ENCODE measurements at places on chromosomes 5 and 9.

DNA sequence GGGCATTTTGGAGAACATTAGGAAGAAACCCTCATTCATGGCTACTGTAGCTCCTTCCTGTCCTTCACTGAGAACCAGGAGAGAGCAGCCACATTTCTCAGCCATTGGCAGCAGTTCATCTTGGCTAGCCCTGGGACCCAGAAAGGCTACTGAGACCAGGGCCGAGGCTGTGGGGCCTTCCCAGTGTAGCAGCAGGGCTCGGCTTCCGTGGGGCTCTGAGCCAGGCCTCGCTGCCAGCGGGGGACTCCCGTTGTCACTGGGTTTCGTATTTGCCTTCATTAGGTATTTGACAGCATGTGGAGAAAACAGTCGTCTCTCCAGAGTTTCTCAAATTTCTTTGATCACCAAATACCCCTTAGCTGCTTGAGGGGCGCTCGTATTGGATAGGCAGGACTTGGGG lies 37.3 kb upstream of the PRDM12 start:
- no peak for DNase-seq

- no peak for DNase-seq
These were observed 11.9 kb downstream of the LCN9 start for GRCh38 chr9:135674977-135675376.

- DNase-seq = no peak
These were observed 149.1 kb upstream of the TRPM3 start for GRCh38 chr9:71270554-71270953.

DNA sequence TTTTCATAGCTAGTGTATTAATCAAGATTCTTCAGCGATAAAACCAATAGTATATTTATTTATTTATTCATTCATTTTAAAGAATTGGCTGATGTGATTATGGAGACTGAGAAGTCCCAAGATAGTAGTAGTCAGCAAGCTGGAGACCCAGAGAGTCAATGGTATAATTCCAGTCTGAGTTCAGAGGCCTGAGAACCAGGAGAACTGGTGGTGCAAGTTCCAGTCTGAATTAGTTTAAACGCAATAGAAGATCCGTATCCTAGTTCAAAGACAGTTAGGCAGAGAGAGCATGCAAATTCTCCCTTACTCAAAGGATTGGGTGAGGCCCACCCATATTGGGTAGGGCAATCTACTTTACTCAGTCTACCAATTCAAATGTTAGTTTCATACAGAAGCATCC lies 364.2 kb upstream of the RPS23 start:
- no peak for DNase-seq

DNA sequence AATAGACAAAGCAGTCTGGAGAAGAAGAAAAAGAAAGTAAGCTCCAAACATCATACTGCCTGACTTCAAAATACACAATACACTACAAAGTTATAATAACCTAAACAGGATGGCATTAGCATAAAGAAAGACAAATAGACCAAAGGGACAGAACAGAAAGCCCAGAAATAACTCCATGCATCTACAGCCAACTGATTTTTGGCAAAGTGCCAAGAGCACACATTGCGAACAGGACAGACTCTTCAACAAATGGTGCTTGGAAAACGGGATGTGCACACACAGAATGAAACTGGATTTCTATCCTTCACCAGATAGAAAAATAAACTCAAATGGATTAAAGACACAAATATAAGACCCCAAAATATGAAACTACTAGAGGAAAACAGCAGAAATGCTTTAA lies 66.6 kb upstream of the SPATA31E1 start:
- peak; percentile 12 for DNase-seq

- no peak for DNase-seq
These were observed 232.5 kb downstream of the ARRDC3 start for GRCh38 chr5:91150636-91151035.

DNA sequence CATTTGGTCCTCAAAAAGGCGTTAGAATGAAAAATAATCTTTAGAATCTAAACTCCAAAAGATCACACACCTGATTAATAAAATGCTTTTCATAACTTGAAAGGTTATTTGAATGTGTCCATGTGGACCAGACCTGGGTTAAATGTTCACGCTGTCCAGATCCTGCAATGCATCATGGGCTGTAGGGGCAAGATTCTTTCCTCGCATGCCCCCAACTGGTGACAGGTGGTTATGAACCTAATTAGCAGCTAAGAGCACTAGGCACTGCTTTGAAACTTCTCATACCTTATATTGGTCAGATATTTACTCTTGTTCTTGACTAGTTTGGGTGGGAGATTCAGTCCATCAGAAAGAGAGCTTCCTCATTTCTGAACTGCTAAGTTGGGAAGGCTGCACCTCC lies 19.3 kb upstream of the PIP5K1B start:
- no peak for DNase-seq

GRCh38 chr5:157801-158200 lies 33.5 kb upstream of the LRRC14B start:
- DNase-seq = no peak

DNA sequence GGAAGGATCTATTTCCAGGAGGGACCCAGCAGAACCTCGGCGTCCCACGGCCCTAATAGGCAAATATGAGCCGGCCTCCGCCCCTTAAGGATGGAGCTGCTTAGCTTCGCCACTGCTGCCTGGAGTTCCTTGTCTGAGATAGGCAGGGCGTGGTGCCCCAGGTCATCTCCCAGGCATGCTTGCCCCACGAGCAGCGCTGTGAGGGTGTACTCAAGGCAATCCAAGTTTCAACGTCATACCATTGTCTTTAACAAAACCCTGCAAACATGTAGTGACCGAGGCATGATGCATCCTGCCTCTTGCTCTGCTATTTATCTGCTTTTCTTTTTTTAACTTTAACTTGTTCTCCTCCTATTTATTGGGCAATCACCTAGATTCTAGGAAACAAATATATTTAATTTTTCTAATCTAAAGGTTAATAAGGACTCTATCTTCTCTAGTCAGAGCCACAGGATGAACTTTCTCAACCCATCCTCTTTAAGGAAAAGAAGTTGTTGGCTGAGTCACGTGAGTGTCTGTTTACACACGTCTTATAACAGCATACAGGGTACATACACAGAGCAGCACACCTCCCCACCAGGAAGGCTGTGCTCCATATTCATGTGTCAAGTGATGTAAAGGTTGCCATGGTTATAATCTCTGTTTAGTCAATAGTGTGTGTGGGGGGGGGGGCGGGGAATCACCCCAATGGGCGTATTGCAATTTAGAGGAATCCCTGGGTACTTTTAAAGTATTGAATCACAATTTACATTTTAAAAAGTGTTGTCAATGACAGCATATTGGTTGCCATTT lies 27.3 kb upstream of the ZSWIM6 start:
- no peak for DNase-seq

- no peak for DNase-seq
These were observed 1.9 kb downstream of the MIGA2 start for GRCh38 chr9:129038109-129038852.

GRCh38 chr5:24161559-24161958 lies 483.2 kb downstream of the CDH10 start:
- DNase-seq = no peak

- DNase-seq = no peak
These were observed 524 bp downstream of the CYFIP2 start for GRCh38 chr5:157266286-157267007.

DNA sequence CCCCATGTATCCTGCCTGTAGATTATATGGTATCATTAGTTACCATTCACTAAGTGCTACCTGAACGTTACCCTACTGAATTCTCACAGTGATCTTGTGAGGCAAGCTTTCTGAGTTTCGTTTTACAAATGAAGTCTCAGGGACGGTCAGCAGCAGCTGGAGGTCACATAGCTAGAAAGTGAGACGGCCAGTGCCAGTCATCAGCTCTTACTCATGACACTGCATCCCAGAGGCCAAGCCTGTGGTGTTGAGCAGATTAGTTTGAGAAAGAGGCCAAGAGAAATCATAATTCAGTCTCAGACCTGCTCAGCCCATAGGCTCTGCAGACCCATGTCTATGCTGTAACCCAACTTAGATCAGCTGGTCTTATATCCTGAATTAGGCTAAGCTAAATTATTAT lies 95.7 kb upstream of the EGFLAM start:
- DNase-seq = no peak

DNA sequence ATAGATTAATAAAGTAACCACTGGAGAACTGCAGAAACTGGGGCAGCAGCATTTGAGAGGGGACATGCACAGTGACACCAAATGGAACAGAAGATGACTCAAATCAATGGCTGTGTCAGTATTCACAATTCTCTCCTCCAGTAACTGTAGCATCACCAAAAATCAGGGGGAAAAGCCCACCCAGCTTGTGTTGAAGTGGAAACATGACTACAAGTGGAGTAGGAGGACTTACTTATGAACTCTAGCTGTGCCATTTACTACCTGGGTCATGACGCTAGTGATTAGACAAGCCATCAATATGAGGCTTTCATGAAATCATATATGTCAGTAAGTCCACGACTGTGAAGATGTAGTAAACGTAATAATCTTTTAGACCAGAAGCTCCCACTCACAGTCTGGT lies 199.8 kb upstream of the PTGER4 start:
- no peak for DNase-seq

- no peak for DNase-seq
These were observed 9.1 kb downstream of the SLC22A5 start for GRCh38 chr5:132378580-132378979.

GRCh38 chr9:120478208-120478607 lies 101.8 kb downstream of the CDK5RAP2 start:
- no peak for DNase-seq

- no peak for DNase-seq
These were observed 22.8 kb upstream of the RGMB start for GRCh38 chr5:98750693-98751092.

- DNase-seq = no peak
These were observed 423 bp upstream of the ABCA2 start for GRCh38 chr9:137028263-137029057.

DNA sequence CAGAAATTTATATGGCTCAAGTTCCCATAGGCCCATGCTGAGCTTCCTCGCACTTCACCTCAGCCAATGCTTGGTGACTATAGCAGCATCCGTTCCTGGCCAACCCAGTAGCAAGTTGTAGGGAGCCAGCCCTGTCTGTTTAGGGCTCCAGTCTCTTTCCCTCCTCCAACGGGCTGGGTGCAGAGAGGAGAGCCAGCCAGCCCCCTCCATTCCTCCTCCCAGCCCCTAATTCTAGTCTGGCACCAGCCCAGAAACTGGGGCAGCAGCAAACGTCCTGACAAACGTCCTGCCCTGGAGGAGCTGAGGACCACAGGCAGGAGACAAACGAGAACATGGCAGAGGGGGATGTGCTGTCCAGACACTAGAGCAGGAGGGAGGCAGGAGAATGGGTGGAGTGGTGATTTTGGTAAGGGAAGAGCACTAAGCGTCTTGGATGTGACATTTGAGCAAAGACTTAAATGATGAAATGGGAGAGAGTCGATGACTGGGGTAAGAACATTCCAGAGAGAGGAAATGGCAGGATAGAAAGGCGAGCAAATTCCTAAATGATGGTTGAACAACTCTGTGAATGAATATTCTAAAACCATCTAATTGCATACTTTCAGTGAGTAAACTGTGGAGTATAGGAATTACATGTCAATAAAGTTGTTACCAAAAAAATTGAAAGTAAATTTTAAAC lies 222.5 kb upstream of the DAPK1 start:
- no peak for DNase-seq

GRCh38 chr5:154422298-154422697 lies 23.5 kb upstream of the SAP30L start:
- DNase-seq = no peak

GRCh38 chr9:98016137-98016680 lies 33.1 kb downstream of the ANP32B start:
- DNase-seq = no peak

- no peak for DNase-seq
These were observed 71.0 kb downstream of the PIK3R1 start for GRCh38 chr5:68286612-68286912.

DNA sequence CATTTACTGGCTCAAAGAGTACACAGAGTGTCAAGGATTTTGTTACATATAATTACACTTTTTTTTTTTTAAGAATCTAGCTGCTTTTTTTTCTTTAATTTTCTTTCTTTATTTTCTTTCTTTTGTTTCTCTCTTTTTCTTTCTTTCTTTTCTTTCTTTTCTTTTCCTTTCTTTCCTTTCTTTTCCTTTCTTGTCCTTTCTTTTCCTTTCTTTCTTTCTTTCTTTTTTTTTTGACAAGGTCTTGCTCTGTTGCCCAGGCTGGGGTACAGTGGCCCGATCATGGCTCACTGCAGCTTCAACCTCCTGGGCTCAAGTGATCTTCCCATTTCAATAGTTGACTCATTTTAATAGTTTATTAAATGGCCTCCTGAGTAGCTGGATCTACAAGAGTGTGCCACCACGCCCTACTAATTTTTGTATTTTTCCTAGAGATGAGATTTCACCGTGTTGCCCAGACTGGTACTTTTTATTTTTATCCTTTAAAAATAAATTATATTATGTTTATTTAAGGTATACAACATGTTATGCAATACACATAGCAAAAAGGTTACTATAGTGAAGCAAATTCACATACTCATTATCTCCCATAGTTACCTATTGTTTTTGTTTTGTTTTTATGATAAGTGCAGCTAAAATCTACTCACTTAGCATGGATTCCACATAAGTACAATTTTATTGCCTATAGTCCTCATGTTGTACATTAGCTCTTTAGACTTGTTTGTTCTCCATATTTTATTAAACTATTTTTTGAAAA lies 381.5 kb upstream of the KLF4 start:
- no peak for DNase-seq

GRCh38 chr5:69368458-69369339 lies 621 bp downstream of the AK6 start:
- DNase-seq = no peak

GRCh38 chr5:2574155-2574554 lies 177.3 kb downstream of the IRX2 start:
- DNase-seq = no peak

GRCh38 chr5:139658928-139659667 lies 10.9 kb downstream of the CXXC5 start:
- no peak for DNase-seq

DNA sequence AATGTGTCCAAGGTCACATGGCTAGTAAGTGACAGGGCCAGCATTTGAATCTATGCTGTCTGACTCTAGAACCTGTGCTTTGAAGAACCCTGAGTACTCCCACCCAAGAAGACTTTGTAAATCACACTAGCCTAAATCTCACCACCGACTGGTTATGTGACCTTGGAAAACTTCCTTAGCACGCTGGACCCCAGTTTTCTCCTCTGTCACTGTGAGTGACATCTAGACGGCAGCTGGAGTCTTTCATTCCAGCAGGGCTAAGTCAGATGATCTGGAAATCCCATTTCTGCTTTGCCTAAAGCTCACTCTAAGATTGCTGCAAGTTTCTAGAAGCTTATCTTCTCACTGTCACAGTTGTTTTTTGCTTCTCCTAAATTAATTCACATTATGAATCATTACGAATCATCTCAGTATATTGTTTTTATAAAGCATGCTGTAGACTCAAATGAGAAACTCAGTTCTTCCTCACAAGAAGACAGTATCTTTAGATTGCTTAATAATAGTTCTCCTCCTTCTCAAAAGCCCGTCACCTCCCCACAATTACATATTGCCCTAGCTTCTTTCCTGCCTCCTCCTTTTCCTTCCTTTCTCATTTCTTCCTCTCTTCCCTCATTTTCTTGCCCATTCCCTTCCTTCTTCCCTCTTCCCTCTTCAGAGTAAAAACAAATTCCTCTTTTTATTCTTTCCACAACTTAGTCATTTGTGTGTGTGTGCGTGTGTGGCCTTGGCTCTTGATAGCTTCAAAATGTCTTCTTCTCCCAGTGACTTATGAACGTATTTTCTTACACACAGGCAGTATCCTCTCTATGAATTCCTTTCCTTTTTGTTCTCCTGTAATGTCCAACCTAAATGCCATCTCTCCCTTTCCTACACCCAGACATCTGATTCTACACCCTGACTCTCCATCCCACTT lies 16.8 kb downstream of the ALDOB start:
- DNase-seq = no peak

- no peak for DNase-seq
These were observed 7.3 kb upstream of the FOXB2 start for GRCh38 chr9:77011973-77012821.

- peak; percentile 52 for DNase-seq
These were observed 8.5 kb downstream of the BAAT start for GRCh38 chr9:101376111-101376848.

All from HFF-Myc (cell line).